ENCODE measurements at places on chromosomes 4 and X.

DNA sequence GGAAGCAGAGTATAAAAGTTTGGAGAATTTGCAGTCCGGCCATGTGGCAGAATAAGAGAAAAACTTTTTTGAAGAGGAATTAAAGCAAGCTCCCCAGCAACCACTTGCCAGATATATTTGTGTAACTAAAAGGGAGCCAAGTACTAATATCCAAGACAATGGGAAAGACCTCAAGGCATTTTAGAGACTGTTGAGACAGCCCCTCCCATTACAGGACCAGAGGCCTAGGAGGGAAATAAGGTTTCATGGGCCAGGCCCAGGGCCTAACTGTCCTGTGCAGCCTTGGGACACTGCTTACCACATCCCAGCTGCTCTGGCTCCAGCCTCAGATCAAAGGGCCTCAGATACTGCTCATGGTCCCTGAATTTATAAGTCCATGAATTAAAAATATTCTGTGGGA lies 659.4 kb downstream of the PCDH19 start:
- DNase-seq = no peak

GRCh38 chrX:15790769-15791290 lies 546 bp downstream of the ZRSR2 start:
- DNase-seq = no peak

DNA sequence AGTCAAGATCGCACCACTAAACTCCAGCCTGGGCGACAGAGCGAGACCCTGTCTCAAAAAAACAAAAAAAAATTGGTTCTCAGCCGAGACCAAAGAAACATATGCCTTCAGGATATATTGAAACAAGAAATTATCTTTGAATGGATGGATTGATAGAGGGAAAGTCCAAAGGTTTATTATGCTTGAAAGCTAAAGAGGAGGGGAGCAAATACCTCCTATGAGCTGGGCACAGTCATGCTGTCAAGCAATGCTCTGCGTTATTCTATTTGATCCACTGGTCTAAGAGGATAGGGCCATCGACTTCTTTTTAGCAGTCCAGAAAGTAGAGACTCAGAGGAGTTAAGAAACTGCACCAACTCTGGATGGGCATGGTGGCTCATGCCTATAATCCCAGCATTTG lies 85.9 kb upstream of the SLC34A2 start:
- no peak for DNase-seq

DNA sequence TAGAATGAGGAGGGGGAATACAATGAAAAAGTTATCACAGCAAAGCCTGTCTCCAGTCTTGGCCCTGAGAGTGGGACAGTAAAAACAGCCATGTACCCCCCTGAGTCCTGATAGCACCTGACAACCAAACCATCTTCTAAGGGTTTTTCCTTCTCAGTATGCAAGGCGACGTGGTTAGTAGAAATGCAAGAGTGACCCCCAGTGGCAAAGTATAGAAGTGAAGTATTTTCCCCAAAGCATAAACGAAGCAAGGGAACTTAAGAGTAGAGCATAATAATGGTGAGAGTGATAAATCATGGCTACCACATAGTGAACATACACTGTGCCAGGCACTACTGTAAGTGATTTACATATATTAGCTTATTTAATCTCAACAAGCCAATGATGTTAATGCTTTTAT lies 52.8 kb downstream of the FAM47C start:
- DNase-seq = no peak

GRCh38 chr4:78962597-78963115 lies 23.4 kb upstream of the PAQR3 start:
- DNase-seq = no peak

GRCh38 chr4:1369479-1370079 lies 22.6 kb downstream of the UVSSA start:
- DNase-seq = no peak

- DNase-seq = no peak
Observed at GRCh38 chr4:56388306-56388705, 1.0 kb upstream of the AASDH start.

GRCh38 chr4:152117933-152118507 lies 357.2 kb upstream of the GATB start:
- no peak for DNase-seq

DNA sequence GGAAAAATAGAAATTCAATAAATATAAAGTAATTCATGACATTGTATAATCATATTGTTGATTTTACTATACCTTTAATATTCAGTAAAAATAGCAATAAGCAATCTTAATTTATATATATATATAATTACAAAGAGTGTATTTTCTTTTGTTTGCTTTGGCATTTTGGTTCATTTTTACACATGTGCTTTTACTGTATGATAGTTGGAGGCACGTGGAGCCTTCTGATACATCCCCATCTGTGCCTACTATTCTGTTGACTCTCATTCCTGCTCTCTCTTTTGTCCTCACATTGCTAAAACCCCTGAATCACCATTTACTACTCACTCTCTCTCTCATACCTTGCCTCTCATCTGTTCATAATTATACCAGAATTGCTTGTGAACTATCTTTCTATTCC lies 106.4 kb upstream of the NDST4 start:
- no peak for DNase-seq

DNA sequence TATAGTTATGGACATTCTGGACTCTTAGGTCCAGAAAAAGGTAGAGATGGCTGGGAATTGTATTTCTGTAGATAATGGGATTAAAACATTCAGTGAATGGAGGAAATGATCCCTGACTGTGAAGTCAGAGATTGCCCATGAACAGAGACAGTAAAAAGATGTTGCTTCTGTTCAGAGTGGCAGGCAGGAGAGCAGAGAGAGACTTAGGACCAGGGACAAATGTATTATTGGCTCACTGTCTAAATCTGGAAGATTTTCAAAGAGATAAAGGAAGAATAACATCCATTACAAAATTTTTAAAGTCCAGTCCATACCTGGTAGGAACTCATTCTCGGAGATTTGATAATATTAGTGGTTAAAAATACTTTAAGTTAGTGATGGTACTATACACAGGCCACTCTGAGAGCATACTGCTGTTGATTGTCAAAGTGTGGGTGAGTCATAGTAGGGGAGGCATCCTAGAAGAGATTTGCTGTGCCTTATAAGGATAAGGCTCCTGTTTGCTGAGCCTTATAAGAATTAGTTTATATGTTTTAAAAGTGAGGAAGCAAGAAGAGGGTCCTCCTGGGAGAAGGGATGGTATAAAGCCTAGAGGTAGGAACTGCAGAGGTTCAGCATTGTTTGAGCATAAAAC lies 53.0 kb downstream of the JADE3 start:
- DNase-seq = no peak

DNA sequence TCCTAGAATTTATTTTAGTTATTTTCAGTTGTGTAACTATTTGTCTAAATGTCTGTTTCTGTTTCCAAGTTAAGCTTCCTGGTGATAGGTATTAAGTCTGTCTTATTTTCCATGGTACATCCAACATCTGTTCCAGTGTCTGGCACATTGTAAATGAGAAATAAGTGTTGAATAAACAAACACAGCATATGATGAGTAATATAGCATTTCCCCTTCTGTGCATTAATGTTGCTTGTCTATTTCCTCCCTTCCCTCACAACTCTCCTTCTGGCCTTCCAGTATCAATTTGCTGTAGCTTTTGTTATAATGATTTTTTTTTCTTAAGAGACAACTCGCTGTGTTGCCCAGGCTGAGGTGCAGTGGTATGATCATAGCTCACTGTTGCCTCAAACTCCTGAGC lies 36.1 kb downstream of the COPS4 start:
- DNase-seq = no peak

DNA sequence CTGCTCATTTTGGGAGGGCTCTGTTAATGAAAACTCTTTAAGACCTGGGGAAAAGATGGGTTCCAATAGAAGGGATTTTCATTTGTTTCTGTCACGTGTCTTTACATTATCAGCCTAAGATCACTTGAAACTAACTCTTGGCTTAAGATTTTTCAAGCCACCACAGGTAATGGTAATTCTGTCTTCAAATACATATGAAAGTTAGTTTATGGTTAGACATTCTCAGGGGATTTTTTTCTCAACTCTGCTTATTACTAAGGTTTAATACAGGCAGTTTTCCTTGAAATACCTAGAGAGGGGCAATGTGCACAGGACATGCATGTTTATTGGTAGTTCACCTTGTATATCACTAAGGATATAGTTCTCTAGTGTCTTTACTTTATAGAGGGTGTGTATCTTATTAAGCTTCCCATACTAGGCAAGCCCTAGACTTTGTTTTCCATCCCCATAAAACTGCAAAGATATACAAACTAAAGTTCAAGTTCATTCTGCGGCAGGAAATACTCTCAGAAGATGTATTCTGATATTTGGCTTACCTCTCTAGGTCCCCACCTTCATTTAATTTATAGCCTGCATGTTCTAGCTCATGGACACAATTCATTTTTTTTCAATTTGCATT lies 38.2 kb upstream of the MYOZ2 start:
- DNase-seq = no peak

GRCh38 chr4:94941706-94942105 lies 184.0 kb downstream of the BMPR1B start:
- no peak for DNase-seq

GRCh38 chr4:102580463-102580842 lies 79.3 kb downstream of the NFKB1 start:
- DNase-seq = no peak

GRCh38 chrX:77949840-77950239 lies 19.6 kb downstream of the PGAM4 start:
- DNase-seq = no peak

GRCh38 chr4:7412554-7412912 lies 22.2 kb downstream of the PSAPL1 start:
- DNase-seq = no peak

- no peak for DNase-seq
Observed at GRCh38 chrX:135923353-135923752, 29.8 kb downstream of the SAGE1 start.

- no peak for DNase-seq
Observed at GRCh38 chrX:150683536-150684146, 9.6 kb upstream of the MTMR1 start.

DNA sequence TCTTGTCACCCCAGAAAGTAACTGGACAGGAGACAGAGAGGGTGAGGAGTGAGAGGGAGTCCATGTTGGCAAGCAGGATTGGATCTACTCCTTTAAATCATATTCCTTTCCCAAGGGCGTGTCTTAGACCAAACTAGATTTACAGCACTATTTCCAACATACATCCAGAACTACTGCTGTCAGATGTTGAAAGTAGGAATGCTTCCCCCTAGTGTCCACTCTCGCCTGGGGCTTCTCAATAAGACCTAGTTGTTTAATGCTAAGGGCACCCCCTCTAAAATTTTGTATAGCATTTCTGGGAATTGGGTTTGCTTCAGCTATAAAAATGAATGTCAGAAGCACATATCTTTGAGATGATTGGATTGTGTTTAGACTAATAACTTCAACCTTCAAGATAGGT lies 13.3 kb downstream of the OFD1 start:
- no peak for DNase-seq

GRCh38 chr4:44210750-44211149 lies 237.9 kb downstream of the KCTD8 start:
- no peak for DNase-seq

- no peak for DNase-seq
Observed at GRCh38 chr4:71441186-71442169, 102.7 kb downstream of the SLC4A4 start.

DNA sequence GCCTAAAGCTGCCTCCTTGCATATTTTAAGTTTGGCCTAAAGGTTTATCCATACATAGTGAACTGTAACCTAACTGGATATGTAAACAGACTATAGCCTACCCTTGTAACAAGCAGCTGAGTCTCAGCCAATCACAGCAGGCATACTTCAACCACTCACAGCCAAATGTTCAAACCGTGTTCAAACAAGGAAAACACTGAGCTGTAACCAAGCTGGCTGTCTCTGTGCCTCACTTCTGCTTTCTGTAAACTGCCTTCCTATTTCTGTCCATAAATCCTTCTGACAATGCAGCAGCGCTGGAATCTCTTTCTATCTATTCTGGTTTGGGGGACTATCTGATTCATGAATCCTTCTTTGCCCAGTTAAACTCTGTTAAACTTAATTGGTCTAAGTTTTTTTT lies 16.4 kb downstream of the DSPP start:
- no peak for DNase-seq

DNA sequence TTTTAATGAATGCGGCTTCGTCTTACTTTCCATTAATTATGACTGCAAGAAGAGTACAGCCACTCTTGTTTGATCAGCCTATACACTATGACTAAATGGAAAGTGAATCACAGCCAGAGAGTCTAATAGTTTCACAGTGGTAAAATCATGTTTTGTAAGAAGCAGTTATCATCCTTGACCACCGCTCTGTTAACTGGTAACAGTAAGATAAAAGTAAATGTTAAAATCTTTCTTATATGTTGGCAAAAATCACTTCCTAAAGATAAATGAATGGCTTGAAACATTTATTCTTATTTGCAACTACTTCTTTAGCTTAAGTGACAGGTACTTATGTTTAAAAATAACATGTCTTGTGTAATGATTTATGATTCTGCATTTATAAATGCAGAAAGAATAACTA lies 13.2 kb downstream of the GALNT7 start:
- no peak for DNase-seq

DNA sequence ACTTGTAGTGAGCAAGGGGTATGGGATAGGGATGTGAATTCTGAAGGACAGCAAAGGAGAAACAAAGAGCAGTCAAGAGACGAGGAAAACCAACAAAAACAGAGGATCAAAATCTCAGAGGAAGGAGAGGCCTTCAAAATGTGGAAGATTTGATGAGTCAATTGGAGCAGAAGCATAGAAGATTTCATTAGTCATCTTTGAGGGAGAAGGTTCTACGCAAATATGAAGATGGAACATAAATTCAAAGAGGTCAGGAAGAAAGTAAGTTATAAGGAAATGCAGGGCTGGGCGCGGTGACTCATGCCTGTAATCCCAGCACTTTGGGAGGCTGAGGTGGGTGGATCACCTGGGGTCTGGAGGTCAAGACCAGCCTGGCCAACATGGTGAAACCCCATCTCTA lies 35.4 kb downstream of the MID2 start:
- no peak for DNase-seq

DNA sequence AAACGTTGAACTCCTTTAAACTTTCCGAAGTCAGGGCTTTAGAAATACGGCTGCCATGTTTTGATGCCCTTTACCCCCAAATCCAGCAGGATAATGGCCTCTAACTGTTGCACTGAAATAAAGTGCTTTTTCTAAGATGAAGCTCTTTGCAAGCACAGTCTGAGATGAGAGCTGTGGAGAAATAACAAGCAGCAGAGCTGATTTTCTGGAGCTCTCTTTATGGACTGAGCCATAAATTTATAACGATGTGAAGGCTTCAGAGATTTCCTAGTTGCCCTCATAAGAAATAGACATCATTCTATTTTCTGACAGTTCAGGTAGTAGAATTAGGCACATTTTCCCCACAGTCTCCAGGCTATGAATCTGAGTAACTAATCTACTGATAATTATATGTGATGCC lies 567.3 kb downstream of the PDHA2 start:
- DNase-seq = no peak

- DNase-seq = no peak
Observed at GRCh38 chrX:151796576-151796975, 62.0 kb downstream of the CNGA2 start.

- DNase-seq = no peak
Observed at GRCh38 chr4:177125656-177126055, 184.0 kb upstream of the NEIL3 start.

DNA sequence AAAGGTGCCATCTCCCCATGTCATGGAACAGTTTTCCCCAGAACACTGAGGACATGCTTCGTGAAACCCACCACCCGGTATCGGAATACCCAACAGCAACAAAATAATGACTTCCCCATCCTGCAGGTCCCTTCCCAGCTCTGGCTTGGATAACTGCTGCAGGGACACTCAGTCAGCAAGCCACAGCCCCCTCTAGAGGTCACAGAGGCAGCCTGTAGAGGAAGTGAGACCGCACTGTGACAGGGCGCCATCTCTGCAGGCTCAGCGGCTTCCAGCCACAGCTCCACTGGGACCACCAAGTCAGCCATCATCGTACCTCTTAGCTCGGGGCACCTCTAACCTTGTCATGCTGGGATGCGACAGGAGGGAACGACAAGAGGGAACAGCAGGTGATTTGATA lies 315.9 kb downstream of the LDB2 start:
- DNase-seq = no peak

Measured in DMS79 (cell line).